ENCODE measurements at places on chromosomes 5 and 9.

GRCh38 chr5:67992923-67993322 is 222.6 kb upstream of the PIK3R1 start:
- no peak for DNase-seq

DNA sequence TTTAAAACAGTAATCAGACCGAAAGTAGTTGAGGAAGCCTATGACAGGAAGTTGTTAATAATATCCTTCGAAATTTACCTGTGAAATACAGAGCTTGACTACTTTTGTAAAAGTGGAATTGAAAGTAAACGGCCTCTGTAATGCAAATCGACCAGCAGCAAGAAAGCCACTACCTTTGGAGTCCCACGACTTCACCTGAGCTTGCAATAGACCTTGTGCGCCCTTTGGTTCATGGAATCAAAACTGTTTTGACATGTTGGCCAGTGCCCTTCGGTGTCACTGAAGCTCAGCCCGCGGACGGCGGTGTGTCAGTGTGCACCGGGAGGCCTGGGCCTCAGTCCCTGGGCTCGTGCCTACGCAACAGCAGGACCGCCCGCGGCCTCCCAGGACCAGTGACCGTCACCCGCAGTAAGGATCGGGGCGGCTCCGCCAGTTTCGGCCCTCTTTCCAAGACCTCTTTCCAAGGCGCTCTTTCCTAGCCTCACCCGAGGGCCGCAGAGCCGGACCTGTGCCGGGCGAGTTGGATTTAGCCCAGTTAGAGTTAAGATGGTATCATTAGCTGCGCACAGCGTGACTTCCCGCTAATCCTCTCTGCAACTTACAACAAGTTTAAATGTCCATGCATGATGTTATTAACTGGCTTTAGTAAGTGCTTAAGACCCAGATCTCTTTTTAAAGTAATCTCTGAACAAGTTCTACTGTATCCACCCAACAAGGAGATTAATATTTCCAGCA is 223.3 kb downstream of the MEF2C start:
- DNase-seq: no peak

- DNase-seq: no peak
Measured at GRCh38 chr5:10424124-10424731, 17.5 kb upstream of the ROPN1L start.

DNA sequence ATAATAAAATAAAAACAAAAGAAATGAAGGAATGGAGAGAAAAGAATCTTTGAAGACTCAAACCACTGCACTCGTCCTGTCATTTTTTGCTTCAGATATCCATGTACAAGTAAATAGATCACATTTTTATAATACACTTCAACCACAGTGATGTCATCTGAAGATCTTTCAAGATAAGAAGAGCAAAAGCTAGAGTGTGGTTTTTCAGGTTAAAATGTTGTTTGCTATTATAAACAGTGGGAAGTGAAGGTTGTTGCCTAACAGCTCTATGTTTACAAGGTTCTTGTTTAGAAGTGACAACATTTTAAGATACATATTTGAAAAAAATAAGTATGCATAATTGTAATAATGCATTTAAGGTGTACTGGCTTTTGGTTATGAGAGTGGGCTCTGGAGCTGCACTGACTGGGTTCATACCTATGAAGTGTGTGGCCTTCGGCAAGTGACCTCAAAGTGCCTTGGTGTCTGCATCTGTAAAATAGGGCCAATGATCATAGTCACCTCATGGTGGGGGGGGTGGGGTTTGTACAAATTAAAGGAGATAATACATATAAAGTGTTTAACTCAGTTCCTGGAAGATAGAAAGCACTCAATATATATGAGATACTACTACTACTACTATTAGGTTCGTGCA is 45.5 kb upstream of the IL7R start:
- DNase-seq: no peak

DNA sequence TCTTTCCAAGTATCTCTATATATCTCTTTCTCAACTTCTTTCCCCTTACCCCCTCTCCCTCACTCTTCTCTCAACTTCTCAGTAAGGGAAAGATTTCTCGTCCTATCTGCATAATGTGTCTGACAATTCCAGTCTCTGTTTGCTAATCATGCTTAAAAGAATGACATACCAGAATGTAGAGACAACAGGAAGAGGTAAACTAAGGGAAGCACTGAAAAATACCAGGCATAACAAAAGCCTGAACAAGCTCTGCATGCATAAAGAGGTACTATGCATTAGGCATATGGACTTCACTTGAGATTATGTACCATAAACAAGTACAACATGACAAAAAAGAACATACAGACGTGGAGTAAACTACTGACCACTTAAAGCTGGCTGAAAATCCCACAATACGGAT is 62.6 kb downstream of the SEMA5A start:
- DNase-seq: no peak

DNA sequence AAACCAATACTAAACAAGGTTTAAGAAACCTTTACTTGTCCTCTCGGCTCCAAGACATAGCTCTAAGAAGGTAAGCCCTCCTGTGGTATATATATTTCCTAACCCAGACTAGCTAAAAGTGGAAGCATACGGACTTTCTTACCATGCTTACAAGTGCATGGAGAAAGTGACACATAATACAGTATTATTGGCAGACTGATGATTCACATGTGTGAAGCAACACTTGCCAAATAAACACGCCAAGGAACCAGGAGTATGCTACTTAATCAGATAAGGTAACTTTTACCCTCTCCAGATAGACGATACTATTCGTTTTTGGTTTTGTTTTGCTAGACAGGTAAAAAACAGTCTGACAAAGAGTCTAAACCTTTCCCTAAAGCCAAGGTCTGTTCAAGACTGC is 264.1 kb downstream of the MLLT3 start:
- DNase-seq: no peak

DNA sequence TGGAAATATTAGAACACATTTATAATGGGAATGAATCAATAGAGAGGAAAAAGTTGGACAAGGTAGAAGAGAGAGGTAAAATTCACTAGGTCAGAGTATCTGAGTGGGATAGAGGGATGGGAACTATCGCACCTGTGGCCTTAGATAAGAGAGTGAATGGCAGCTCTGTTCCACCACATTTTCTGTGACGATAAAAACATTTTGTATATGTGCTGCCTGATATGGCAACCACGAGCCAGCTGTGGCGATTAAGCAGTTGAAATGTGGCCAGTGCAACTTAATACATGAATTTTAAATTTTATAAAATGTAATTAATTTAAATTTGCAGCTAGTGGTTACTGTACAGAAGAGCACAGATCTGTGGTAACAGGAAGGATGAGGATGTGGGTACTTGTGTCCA is 46.7 kb downstream of the ZNF354A start:
- DNase-seq: no peak

DNA sequence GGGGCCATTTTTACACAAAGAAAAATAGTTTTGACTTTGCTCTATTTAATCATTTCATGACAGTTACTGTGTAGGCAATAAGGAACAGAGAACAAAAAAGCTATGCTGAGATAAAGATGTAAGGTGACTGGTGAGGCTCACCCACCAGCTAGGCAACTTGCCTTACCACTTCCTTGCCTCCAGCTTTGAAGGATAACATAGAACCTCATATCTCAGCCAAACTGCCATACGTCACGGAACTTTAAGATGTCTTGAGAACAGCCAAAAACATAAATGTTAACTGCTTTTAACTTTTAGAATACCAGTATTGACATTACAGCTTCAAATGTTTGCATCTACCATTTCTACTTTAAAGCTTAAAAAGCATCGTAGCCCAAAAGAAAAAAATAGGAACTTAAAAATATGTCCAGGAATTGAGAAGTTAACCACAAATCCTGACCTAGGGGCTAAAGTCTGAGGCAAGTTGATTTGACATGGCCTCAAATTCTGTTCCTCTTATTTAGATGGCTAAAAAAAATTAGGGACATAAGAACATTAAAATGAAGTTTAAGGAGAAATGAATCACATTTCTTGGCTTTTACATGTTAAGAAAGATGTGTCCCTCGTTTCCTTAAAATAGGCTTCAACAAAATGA is 7.7 kb upstream of the GCNT4 start:
- no peak for DNase-seq

- no peak for DNase-seq
Measured at GRCh38 chr9:98164912-98165311, 27.5 kb downstream of the CORO2A start.

GRCh38 chr5:167143716-167144115 is 1147.7 kb upstream of the WWC1 start:
- DNase-seq: no peak

- no peak for DNase-seq
Measured at GRCh38 chr9:106529616-106530015, 333.4 kb upstream of the ZNF462 start.

- DNase-seq: no peak
Measured at GRCh38 chr9:111965566-111966019, 69.0 kb downstream of the UGCG start.

DNA sequence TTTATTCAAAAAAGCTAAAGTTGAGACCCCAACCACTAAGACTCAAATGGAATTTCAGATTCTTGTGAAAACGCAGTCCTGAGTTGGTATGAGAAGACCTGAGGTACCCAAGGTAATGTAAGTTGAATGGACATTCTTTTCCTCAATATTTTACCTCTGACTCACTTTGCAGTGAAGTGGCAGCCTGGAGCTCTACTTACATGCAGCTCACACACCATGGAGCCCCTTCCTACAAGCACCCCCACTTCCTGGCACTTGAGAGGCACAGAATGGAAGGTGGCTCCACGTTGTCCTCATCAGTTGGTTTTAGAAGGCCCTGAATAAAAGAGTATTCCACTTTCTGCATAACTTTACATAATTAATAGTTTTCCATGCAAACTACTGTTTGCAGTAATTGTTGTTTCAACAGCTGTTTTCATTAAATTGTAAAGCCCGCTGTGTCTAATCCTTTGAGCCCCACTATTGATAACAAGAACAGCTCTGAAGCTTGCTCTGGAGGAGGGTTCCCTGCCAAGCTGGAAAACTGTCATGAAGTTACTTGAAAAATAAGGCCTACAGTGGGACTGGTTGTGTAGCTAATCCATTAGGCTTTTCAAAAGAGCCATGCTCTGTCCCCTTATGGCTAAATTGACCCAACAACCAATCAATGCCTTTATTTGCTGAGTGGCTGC is 102.2 kb upstream of the SPATA31D4 start:
- DNase-seq: no peak

- DNase-seq: no peak
Measured at GRCh38 chr5:51371052-51371451, 12.2 kb upstream of the ISL1 start.

- no peak for DNase-seq
Measured at GRCh38 chr5:1323803-1324173, 21.1 kb downstream of the CLPTM1L start.

DNA sequence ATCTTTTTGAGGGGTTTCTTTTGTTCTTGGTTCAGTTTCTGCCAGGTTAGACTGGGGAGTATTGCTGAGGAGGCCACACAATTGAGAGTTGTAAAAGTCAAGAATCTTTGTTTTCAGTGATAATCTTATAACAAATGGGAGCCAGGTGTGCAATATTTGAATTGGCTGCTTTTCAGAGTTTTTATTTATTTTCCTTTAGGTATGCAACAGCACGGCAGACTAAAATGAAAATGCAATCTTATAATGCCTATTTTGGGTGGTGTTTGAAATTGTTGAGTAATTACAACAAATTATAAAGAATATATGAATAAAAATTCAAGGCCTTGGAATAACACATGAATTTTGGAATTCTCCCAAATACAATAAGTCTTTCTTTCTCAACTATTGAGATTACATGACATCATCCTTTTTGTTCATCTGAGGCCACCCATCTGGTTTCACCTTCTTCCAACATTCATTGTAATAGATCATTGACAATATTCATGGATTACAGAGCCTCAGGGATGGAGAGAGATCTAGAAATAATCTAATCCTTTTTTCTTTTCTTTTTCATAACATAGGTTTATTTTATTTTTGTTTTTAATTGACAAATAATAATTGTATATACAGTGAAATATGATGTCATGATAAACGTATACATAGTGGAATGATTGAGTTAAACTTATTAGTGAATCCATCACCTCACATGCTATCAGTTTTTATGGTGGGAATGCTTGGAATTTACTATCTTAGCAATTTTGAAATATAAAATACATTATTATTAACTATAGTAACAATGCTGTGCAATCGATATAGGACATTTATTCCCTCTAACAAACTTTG is 1061.0 kb downstream of the NR2F1-AS1 start:
- DNase-seq: no peak

GRCh38 chr5:952597-953271 is 55.9 kb upstream of the NKD2 start:
- no peak for DNase-seq

GRCh38 chr5:132981288-132981687 is 17.9 kb upstream of the AFF4 start:
- DNase-seq: no peak

GRCh38 chr9:75071530-75072122 is 16.3 kb downstream of the NMRK1 start:
- DNase-seq: no peak

GRCh38 chr5:122413722-122414121 is 101.7 kb downstream of the SNCAIP start:
- DNase-seq: no peak

DNA sequence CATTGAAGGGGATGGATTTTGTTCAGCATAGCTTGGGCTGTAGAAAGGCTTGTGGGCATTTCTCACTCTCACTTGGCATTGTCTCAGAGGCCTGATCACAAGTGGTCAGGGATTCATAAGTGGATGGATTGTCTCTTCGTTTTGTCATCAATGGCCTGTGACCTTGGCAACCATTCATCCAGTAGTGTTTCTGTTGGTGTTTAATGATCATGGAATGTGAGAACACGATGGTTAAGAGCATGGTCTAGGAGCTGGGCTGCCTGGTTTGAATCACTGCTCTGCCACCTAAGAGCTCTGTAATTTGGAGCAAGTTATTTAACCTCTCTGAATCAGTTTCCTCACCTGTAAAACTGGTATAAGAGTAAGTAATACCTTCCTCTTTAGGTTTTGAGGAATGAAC is 430.1 kb upstream of the MEF2C start:
- no peak for DNase-seq

DNA sequence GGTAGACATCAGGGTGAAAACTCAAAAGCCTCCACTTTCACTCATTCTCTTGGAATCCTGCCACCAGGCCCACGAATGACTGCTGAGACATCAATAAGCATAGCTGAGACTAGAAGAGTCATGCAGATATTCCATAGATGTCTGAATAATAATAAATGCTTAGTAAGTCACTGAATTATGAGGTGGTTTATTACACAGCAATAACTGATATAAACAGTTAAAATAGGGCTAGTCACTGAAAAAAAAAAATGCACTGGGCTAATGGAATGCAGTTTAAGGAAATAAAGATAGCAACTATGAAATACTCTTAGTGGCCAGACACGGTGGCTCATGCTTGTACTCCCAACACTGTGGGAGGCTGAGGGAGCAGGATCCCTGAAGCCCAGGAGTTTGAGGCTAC is 262.8 kb upstream of the CDH6 start:
- no peak for DNase-seq

- DNase-seq: no peak
Measured at GRCh38 chr9:16267281-16268066, 603.0 kb downstream of the BNC2 start.

Data from stimulated activated CD8-positive, alpha-beta memory T cell treated with anti-CD3 and anti-CD28 coated beads, Interleukin-4, amount 100 ng/mL, for 4 hours (primary cell).